Upper lobe of right lung (tissue), 1 donor: ENCODE measurements at places on chromosomes 11 and 22.

- H3K4me1 ChIP-seq, result no peaks in the 10 kb centered on the region
- H3K27me3 ChIP-seq, result no peaks in the 10 kb centered on the region
- no peak for DNase-seq
- H3K4me3 ChIP-seq, result no peak overlapping the region
- H3K27ac ChIP-seq, result no peak overlapping the region
These were observed 15.5 kb downstream of the SLC37A2 start for GRCh38 chr11:125078516-125079140.

DNA sequence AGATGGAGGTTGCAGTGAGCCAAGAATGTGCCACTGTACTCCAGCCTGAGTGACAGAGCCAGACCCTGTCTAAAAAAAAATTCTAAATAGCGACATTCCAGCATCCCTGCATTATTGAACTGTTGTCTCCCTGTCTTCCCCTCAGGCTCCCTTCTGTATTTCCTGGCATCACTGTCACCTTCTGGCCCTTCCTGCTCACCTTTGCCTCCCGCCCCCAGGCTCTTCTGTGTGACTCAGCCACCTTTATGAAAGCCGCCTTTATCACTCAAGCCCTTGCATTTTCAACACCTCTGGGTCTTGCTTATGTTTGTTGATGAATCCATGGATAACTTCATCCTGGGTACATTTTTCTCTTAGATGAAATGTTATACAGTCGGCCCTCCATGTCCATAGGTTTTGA lies 21.1 kb downstream of the UBASH3B start:
- H3K4me1 ChIP-seq, result peaks cover 20% of the 10 kb centered on the region
- no peak overlapping the region for H3K4me3 ChIP-seq
- no peaks in the 10 kb centered on the region for H3K27me3 ChIP-seq
- no peaks in the 10 kb centered on the region for H3K36me3 ChIP-seq
- no peak for DNase-seq

DNA sequence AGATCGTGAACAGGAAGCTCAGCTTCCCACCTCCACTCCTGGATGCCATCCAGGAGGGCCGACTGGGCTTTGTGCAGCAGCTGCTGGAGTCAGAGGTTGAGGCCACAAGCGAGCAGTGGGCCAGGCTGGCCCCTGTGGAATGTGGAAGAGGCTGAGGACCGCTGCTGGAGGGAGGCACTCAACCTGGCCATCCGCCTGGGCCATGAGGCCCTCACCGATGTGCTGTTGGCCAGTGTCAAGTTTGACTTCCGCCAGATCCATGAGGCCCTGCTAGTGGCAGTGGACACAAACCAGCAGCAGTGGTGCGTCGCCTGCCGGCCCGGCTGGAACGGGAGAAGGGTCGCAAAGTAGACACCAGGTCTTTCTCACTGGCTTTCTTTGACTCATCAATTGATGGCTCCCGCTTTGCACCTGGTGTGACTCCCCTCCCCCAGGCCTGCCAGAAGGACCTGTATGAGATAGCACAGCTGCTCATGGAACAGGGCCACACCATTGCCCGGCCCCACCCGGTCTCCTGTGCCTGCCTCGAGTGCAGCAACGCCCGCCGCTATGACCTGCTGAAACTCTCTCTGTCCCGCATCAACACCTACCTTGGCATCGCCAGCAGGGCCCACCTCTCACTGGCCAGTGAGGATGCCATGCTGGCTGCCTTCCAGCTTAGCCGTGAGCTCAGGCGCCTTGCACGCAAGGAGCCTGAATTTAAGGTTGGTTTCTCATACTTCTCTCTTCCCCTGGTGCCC lies 24.9 kb downstream of the ART5 start:
- peaks cover 10% of the 10 kb centered on the region for H3K4me1 ChIP-seq
- no peaks in the 10 kb centered on the region for H3K36me3 ChIP-seq

DNA sequence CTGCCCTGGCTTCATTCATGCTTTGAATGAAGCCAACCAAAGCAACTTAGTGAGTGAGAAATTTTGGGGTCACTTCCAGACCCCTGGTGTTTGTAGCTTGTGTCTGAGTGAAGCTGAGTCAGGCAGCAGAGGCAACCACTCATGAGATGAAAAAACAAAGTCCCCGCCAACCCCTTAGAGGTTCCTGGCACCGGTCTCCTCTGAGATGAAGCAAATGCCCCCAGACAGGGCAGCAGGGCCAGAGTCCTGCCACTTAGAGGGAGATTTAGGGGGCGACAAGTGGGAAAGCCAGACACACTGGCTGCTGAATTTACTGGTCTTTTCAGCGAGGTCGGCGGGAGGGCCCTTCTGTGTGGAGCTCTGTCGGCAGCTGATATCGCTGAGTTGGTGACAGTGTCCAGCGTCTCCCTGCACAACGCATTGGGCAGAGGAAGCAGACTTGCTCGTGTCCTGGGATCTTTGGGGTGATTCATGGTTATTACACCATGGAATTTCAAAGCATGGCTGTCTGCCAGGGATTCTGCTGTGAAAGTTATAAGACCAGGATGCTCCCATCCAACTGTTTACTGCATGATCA lies 482.6 kb downstream of the MIAT start:
- no peak for DNase-seq
- no peak overlapping the region for H3K4me3 ChIP-seq
- H3K4me1 ChIP-seq, result no peaks in the 10 kb centered on the region
- no peak overlapping the region for H3K27ac ChIP-seq
